ENCODE measurements at places on chromosomes 7 and 10.

DNA sequence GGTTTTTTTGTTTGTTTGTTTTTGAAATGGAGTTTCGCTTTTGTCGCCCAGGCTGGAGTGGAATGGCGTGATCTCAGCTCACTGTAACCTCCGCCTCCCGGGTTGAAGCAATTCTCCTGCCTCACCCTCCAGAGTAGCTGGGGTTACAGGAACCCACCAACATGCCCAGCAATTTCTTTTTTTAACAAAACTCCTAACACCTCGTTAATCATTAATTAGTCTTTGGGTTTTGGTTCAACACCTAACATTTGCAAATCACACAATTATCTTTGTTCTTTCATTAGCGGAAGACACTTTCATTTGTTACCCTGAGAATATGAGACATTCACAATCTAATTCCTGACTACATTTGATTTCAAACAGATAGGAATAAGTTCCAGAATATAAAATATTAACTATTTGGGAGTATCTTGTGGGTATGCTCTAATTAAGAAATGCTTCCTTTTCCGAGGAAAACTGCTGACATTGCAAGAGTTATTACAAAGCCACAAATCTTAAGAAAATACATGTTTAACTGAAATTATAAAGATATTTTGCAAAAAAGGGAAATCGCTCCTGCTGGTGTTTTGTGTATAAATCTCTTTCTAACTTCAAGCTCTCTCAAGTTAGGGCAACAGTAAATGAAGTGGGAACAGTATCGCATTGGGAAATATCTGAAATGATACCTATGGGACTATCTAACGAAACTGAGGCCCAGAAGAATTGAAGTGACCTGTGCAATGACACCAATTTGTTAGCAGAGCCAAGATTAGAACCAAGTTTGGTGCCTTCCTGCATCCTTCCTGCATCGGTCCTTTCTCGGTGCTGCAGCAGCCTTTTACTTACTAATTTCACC, 1.2 kb upstream of the LSM8 start:
- DNase-seq = no peak

DNA sequence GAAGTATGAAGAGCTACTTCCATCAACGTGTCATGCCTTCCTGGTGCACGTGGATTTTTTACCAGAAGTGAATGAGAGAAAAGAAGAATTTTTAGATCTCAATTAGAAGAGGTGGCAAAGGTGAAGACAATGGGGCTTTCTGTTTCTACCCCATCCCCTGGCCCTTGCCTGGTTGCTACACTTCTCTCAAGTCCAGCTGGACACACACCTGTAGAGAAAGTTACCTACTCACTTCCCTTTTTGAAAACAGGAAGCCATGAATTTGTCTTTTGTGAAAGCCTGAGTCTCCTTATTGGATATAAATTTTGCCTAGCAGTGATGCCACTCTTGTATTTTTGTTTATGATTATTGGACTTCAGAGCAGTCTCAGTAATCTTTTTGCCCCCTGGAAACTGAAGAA, 142.9 kb upstream of the AKR1E2 start:
- DNase-seq = no peak

DNA sequence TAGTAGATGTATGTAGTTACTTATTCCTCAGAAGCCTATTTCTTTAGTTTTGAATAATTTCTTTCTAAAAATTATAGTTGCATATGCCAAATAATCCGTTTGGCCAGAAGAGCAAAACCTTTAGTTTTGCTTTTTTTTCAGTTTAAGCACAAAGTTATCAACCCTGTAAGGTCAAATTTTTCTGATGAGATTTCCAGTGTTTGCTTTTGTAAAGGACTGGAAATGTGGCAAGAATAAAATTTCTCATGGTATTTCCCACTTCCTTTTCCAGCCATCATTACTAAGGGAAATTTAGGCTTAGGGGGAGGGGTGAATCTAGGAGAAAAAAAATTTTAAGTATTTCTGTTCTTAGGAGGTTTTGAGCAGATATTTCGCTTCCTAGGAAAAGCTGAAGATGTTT, 7.6 kb downstream of the CALD1 start:
- DNase-seq = no peak

GRCh38 chr10:62502995-62503613, 128.9 kb downstream of the ZNF365 start:
- no peak for DNase-seq

GRCh38 chr7:121273467-121274167, 55.2 kb upstream of the WNT16 start:
- no peak for DNase-seq

GRCh38 chr10:95289921-95290421, 832 bp downstream of the PDLIM1 start:
- DNase-seq = no peak

- no peak for DNase-seq
Observed at GRCh38 chr7:32153006-32153405, 82.8 kb upstream of the PDE1C start.

- no peak for DNase-seq
Observed at GRCh38 chr10:69087590-69088470, at the start of gene SRGN. Gene SRGN, plus strand, starts transcription at chr10:69088103. Its CDS starts 55 bp downstream, at chr10:69088158.

DNA sequence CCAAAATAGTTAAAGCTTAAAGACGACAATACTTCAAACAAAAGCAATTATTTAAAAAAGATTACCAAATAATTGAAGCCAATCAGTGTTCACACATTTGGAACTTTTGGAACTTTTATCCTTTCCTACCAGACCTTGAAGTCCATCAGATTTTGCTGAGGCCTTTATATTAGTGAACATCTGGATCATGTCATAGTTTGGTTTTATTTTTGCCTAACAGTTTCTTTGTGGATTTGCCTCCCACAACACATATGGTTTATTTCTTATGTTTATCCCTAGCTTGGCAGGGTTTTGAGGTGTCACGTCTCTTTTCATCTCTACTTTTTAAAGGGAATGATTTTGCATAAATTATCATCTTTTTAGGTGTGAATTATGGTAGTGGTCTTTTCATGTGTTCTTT, 242.4 kb downstream of the SEMA3A start:
- DNase-seq = no peak

DNA sequence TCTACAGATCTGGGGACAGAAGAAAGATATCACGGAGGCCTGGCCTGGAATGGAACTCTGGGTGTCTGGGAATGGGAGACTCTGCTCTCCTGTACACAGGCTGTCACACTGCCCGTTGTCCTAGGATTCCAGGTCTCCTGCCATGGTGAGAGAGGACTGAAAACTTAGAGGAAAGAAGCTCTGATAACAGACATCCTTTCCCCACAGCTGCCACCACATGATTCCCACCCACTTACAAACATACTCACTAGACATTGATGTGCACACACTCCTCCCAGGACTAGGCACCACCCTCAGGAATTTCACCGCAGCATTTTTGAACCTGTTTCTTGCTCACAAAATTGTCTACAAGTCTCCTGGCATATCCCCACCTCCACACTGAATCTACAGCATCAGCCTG, 5.7 kb downstream of the ZNF92 start:
- DNase-seq = no peak

- DNase-seq = no peak
Observed at GRCh38 chr10:130492266-130492934, 356.2 kb downstream of the GLRX3 start.

DNA sequence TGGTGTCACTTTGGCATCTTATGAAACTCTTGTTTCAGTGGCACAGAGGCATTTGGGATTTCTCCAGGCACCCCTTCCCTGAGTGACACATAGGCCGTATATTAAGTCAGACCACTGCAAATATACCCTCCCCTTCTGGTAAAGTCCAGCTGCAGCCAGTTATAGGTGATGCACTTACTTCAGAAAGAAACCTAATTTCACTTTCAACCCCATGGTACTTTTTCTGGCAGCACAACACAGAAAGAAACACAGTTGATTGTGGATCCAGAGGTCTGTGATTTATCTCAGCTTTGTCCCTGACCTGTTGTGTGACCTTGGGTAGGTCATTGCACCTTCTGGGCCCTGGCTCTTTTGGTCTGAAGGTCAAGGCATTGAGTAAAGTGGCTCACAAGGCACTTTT, 173.2 kb downstream of the BUB3 start:
- no peak for DNase-seq

DNA sequence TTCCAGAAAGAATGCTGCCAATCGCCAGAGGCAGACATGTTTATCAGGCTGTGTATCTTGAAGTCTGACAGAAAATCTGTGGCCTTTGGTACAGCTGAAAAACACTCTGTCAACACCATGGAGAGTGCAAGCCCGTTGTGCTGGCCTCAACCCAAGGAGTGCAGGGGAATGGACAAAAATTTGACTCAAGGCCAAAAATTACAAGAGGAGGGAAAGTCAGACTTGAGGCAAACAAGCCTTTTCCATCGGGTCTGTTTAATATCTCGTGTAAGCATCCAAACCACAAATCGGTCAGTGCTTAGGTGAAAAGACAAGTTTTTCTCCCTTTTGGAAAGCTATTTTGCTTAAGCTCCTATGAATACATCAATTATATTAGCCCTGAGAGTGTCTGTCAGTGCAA, 305.3 kb upstream of the NFE2L3 start:
- peak; percentile 31 for DNase-seq

GRCh38 chr7:42152329-42153205, 84.4 kb downstream of the GLI3 start:
- no peak for DNase-seq

GRCh38 chr7:102279537-102280400, 6.9 kb upstream of the SH2B2 start:
- DNase-seq = peak; percentile 83

GRCh38 chr10:113125612-113126011, 175.6 kb downstream of the TCF7L2 start:
- DNase-seq = no peak
